Stimulated activated CD4-positive, alpha-beta T cell treated with anti-CD3 and anti-CD28 coated beads, Interleukin-2, amount 100 ng/mL, for 48 hours (primary cell): ENCODE measurements at places on chromosomes 6 and 20.

- no peak for DNase-seq
Measured at GRCh38 chr20:23008667-23009066, 26.4 kb upstream of the SSTR4 start.

- no peak for DNase-seq
Measured at GRCh38 chr20:9215539-9215938, 146.7 kb downstream of the PLCB4 start.

DNA sequence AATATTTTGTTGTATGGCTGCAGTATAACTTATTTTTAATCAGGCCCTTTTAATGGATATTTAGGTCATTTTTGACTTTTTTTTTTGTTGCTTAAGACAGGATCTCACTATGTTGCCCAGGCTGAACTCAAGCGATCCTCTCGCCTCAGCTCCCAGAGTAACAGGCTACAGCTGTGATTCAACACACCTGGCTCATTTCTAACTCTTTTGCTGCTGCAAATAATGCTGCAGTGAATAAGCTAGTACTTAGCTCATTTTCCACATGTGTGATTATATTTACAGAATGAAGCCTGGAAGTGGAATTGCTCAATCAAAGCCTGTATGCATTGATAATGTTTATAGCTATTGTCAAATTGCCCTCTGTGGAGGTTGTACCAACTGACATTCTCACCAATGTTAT, 1.1 kb downstream of the GTSF1L start:
- DNase-seq: no peak

DNA sequence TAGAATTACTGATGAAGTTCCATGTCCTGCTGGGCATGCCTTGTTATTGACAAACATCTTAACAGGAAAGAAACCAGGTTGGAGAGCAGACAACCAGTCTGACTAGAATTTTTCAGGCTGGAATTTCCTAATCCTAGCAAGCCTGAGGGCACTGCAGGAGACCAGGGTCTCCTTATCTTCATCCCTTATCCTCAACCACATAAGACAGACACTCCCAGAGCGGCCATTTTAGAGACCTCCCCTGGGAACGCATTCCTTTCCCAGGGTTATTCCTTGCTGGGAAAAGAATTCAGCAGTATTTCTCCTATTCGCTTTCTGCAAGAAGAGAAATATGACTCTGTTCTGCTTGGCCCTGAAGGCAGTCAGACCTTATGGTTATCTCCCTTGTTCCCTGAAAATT, 803.7 kb downstream of the GRIK2 start:
- no peak for DNase-seq

- DNase-seq: no peak
Measured at GRCh38 chr6:28862077-28862476, 61.7 kb downstream of the TRIM27 start.

- no peak for DNase-seq
Measured at GRCh38 chr6:82095091-82095490, 152.5 kb downstream of the IBTK start.

GRCh38 chr6:118377711-118378414, 170.2 kb upstream of the PLN start:
- DNase-seq: no peak

GRCh38 chr6:153140299-153140698, 9.2 kb upstream of the RGS17 start:
- no peak for DNase-seq

GRCh38 chr6:41954668-41955067, 13.1 kb upstream of the CCND3 start:
- DNase-seq: no peak
